Activated CD4-positive, alpha-beta T cell treated with anti-CD3 and anti-CD28 coated beads, Interleukin-2, amount 50 U/mL, for 16 hours (primary cell): ENCODE measurements at places on chromosomes 4 and X.

GRCh38 chr4:171203425-171203824 lies 609.8 kb upstream of the GALNTL6 start:
- no peak for DNase-seq

DNA sequence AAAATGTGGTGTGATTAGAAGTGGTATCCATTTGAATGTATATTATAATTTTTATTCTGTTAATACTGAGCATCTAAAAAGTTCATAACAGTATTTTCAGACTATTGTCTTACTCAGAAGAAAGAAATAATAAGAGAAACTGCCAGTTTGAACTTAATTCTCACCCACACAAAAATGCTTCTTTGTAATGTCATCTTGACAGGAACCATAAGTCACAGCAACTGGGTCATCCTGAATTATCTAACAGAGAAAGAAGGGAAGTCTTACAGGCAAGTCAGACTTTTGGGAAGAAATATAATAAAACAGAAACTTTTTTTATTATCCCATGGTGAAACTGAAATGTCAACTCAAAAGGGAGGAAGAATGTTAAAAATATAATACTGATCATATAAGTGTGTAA lies 83.1 kb downstream of the NDST4 start:
- no peak for DNase-seq

- DNase-seq: no peak
These were observed 43.0 kb downstream of the BANK1 start for GRCh38 chr4:101833480-101833879.

DNA sequence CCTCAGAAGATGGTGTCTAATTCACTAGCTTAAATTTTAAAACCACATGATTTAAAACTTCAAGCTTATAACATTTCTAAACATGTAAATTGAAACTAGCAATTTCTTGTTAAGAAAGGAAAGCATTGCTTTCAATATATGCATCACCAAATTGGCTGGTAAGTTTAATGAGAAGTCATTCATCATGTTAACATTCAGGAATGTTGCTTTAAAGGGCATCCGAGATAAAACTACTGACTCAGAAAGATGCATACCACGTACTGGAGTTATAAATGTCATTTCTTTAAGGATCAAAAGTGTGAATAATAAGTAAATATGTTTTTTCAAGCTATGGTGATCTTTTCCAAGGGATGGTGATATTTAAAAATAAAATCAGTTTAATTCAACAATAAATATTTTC lies 83.3 kb upstream of the VCX2 start:
- DNase-seq: no peak

- DNase-seq: no peak
These were observed 58.1 kb downstream of the NBDY start for GRCh38 chrX:56786889-56787733.

GRCh38 chr4:175418516-175418915 lies 393.5 kb downstream of the GPM6A start:
- DNase-seq: no peak

DNA sequence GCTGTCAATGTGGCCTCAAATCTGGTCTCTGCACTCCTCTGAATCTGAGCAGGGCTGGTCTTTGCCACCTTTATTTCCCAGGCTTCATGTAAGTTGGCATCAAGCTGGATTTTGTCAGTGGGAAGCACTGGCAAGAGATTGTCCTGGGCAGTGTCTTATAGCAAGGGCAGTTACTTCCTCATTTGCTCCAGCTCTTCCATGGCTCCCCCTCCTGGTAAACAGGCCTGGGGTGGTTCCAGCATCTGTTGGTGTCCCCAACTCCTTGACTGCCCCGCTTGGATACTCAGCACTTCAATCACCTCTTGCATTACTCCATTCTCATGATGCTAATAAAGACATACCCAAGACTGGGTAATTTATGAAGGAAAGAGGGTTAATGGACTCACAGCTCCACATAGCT lies 15.0 kb upstream of the REST start:
- DNase-seq: no peak

GRCh38 chr4:76697129-76697803 lies 200.7 kb downstream of the SOWAHB start:
- no peak for DNase-seq

DNA sequence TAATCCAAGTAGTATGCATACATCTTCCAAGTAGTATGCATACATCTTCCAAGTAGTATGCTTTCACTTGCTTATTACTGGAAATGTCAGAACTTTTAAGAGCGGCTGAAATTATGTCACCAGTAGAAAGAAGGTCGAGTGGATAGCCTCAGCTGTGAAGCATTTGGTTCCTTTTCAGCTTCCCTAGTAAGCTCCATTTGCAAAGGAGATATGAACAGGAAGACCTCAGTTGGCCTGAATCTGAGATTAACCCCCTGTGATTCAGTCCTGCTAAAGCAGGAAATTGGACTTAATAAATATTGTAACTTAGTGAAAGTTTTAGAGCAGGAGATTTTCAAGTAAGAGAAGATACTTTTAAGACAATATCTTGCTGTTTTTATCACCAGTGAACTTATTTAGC lies 48.1 kb downstream of the PCDH7 start:
- no peak for DNase-seq

GRCh38 chr4:102308032-102308799 lies 37.1 kb downstream of the SLC39A8 start:
- no peak for DNase-seq

- no peak for DNase-seq
These were observed 79.9 kb downstream of the AMOT start for GRCh38 chrX:112760697-112761096.

- DNase-seq: no peak
These were observed 88.0 kb downstream of the ATP11C start for GRCh38 chrX:139844884-139845283.

GRCh38 chrX:46595084-46595483 lies 21.5 kb downstream of the CHST7 start:
- DNase-seq: no peak

GRCh38 chr4:105146276-105147015 lies at the start of gene TET2:
Gene TET2 (plus strand): TSS chr4:105146876. CDS start chr4:105233943, 87,067 bp downstream.
- DNase-seq: peak; percentile 88

- no peak for DNase-seq
These were observed 723 bp downstream of the WDFY3 start for GRCh38 chr4:84965553-84966381.

DNA sequence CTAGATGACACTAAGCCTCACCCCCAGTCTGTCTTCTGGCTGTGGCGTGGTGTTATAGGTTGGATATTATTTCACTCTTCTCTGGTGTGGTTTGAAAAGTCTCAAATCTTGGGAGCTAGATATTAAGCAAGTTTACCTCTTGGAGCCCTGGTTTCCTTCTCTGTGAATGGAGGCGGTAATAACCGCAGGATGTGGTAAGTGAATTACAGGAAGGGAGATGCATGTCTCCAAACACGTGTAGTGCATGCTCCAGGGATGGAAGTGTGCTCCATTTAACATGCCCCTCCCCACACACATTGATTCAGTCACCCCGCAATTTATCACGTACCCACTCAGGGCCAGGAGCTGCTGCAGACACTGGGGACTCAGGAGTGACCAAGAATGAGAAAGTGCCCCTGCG lies 4.9 kb downstream of the ZNF275 start:
- DNase-seq: no peak

DNA sequence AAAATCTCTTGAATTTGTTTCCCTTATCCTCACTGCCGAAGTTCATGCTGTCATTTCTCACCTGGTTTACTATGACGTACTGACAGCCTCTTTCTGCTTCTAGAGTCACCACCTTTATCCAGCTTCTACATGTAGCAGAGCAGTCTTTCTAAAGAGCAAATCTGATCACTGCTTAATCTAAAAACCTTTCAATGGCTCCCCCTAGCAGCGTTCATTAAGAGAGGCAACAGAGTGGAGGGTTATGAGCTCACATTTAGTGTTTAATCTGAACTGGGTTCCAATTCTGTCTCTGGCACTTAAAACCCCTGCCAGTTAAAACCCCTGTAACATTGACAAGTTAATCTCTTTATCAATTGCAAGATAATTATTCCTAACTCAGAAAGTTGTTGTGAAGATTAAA lies 4.4 kb downstream of the RBPJ start:
- DNase-seq: peak; percentile 73

GRCh38 chr4:112944006-112944405 lies 105.4 kb upstream of the ANK2 start:
- no peak for DNase-seq

DNA sequence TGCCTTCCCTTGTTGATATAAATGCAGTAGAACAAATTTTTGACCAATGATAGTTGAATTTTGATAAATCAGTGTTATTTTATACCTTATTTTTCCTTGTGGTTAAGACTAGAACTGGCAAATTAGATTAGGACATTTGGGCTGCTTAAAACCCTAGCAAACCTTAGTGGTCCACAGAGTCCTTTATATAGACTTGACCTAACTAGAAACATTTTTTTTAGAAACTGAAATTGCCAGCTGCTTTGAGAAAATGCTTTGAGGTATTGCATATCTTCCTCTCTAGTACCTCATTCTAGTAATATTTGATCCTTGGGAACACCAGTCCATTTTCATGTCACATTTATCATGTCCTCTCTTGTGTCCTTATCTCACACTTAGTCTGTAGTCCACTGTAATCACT lies 580.3 kb downstream of the FSTL5 start:
- no peak for DNase-seq

- no peak for DNase-seq
These were observed 261.0 kb upstream of the NDST3 start for GRCh38 chr4:117773064-117773936.

GRCh38 chr4:55385201-55385649 lies 10.5 kb upstream of the TMEM165 start:
- DNase-seq: peak; percentile 20

- DNase-seq: peak; percentile 14
These were observed 82.9 kb downstream of the STOX2 start for GRCh38 chr4:183987987-183988392.

GRCh38 chr4:2217726-2218125 lies 24.2 kb downstream of the HAUS3 start:
- peak; percentile 8 for DNase-seq

GRCh38 chrX:43315622-43316021 lies 340.5 kb upstream of the MAOA start:
- DNase-seq: no peak

- no peak for DNase-seq
These were observed 70.2 kb upstream of the BRWD3 start for GRCh38 chrX:80879916-80880315.

DNA sequence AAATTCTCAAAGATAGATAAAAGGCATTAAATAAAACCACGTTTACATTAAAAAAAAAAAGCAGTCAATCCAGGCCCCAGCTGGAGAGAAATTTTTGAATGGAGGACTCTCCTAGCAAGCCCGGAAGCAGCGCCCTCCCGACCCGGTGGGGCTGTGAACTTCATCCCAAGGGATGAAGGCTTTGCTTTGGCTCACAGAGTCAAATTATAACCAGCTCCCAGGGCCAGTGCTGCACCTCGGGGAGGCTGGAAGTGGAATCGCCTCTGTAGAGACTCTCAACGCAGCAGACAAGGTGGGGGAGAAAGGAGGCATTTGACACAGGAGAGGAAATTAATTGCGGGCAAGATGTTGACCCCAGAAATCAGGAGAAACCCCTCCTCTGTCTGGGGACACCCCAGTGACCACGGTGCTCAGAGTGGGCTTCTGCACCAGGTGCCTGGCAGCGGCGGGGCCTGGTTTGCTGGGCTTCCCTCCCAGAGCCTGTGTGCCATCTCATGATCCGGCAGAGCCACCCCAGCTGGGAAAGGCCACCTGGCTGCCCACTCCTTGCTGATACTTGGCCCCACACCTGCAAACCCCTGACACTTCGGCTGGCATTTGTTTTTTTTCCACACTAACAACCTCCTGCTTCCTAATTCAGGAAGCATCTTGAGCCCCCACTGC lies 71.7 kb downstream of the ABLIM2 start:
- DNase-seq: no peak

DNA sequence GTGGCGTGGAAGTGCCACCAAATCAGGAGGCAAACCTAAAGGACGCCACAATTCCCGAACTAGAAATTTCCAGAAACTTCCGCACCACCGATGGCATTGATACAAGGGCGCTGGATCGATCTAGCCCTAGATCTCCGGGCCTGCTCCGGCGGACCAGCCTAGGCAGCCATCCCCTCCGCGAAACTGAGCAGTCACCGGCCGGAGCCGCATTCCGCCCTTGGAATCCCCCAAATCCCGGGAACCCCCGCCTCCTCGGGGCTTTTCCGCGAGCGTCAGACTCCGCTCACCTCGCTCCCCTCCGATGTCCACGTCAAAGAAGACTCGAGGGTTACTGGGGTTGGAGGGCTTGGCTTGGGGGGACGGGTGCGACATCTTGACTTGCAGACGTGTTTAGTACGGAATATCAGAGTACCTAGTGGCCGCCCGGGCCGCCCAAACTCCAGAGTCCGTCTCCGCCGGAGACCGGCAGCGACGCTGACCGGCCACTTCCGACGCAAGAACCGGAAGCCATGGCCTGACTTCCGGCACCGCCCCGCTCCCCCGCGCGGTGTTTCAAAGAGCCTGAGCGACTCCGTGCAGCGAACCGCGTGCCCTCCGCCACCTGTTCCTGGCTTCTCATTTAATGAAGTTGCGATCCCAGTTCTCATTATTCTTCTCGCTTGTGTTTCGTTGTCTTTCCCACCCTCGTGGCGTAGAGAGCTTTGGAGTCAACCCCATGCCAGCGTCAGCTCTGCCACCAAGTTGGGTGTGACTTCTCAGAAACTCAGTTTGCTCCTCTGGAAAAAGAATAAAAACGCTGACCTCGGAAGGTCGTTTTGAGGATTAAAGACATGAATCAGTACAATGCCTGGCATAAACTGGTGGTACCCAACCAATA lies at the start of gene PPID:
Gene PPID (minus strand): TSS at position 480 of the 877 bp plus-strand sequence. CDS start 108 bp downstream, at position 372.
- peak; percentile 91 for DNase-seq

GRCh38 chrX:68912113-68912512 lies 83.3 kb downstream of the EFNB1 start:
- DNase-seq: no peak

DNA sequence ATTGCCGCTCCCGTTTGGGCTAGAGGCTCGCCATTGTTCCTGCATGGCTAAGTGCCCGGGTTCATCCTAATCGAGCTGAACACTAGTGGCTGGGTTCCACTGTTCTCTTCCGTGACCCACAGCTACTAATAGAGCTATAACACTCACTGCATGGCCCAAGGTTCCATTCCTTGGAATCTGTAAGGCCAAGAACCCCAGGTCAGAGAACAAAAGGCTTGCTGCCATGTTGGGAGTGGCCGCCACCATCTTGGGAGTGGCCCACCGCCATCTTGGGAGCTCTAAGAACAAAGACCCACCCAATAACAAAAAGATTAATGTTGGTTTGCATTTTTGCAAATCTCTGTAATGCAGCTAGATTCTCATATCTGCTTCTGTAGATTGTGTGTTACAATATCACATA lies 299.0 kb downstream of the DCHS2 start:
- DNase-seq: no peak
